ENCODE measurements at places on chromosomes 2 and 18.

DNA sequence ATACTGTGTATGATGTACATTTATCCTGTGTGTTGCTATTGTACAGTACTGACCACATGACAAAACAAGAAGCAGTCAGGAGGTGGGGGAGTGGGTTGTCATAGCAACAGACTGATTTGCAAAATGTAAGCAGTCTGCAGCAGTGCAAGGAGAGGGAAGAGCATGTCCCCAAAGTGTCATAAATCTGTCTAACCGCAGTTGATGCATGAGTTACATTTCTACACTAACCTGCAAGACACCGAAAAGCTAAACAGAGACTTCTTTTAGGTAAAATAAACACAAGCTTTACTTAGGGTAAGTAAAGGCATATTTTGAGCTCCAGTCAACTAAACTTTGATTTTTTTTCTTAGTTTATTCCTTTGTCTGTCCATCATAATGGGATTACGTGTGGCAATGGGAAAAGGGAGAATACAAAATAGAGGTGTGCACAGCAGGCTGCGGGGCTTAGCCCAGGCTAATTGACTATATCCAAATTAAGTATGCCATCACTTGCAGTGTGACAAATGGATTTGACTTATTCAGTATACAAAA, 134.5 kb downstream of the MEIS1 start:
- no peak for DNase-seq

GRCh38 chr18:59040770-59041148, 98.9 kb upstream of the SEC11C start:
- no peak for DNase-seq

GRCh38 chr2:130791617-130791939, 36.2 kb downstream of the AMER3 start:
- no peak for DNase-seq

GRCh38 chr2:240906141-240906910, at the start of gene CROCC2:
TSS of gene CROCC2 (plus strand) at chr2:240906336. CDS start at chr2:240906514, 178 bp downstream.
- DNase-seq, result no peak

GRCh38 chr2:186255823-186256222, 230.2 kb upstream of the ZC3H15 start:
- no peak for DNase-seq

DNA sequence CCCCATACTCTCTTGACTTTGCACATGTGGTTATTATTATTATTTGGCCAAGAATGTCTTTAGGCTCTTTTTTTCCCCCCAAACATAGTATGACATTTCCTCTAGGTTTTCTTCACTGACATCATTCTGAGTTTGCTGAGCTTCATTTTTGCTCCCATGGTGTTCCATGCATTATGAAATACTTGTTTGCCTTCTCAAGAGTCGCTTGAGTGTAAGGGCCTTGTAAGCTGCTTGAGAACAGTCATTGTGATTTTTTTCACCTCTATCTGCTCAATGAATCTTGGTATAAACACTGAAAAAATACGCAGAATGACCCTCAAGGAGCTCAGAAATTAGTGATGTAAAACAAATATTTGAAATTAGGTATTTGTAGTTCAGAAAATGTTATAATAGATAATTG, 688.9 kb downstream of the CNTNAP5 start:
- DNase-seq, result no peak

DNA sequence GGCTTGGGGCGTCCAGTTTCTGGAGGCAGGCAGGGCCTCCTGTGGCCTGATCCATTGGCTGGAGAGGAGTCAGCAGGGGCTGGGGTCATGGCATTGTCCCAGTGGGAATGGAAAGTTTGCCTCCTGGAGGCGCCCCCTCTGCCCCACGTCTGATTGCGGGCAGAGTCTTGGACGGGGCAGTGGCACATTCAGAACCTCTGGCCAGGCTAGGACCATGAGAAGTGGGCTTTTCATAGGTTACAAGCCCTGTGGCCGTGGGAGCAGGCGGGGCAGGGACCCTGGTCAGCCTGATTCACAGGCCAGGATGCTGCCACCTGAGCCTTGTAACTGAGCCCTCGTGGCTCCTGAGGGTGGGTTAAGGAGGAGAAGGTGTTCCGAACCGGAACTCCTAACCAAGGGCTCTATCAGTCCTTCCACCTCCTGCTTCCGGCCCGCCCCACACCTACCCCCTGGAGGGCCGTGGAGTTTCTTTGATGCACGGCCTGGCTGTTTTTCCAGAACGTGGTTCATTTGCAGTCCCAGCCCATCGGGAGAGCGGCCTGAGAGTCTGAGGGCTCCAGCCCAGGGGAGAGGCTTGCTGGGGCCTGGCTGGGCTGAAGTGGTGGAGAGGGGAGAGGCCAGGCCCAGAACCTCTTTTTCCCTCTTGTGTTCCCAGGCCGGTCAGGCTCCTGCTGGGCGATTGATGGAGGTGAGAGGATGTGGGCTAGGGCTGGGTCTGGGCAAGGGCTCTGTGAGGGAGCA, 43.9 kb upstream of the PLB1 start:
- no peak for DNase-seq

DNA sequence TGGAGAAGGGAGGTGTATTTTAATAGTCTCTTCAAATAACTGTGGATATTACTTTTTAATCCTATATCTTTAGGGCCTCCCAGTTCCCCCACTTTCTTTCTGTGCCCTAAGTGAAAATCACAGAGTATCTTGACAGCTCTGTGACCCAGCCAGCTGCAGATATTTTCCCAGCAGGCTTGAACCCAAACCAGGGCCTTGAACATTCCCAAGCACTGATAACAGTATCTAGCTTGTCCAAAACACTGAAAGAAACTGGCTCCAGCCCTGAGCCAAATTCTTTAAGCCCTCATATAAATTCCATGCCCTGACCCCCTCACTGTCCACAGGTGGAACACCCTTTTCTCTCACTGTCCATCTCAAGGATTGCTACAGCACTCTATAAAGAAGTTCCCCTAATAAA, 388.1 kb upstream of the CHAC2 start:
- no peak for DNase-seq

GRCh38 chr2:225598897-225599296, 199.4 kb downstream of the NYAP2 start:
- no peak for DNase-seq

DNA sequence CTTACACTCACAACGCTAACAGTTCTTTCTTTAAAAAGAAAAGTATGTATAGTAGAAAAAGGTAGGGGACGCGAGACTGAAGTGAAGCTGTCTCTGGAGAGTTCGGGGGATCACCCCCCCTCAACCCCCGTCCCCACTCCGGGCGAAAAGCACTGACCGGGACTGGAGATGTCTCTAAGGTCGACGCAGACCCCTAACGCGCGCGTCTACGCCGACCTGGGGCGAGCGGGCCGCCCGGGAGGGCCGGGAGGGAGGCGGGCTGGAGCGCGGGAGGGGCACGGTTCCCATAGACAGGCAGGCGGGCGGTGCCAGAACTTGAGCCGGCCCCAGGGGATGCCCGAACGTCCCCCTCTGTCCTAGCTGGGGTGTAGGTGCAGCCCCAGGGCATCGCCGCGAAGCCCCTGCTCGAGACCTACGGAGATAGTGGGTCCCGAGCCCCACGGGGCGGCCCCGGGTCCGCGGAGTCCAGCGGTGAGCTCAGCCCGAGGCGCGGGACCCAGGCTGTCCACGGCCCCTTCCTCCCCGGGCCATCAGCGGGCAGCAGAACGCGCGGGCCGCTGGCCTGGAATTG, 82.2 kb downstream of the CHRNA1 start:
- DNase-seq, result no peak

- DNase-seq, result peak; percentile 67
These were observed at the start of gene HNMT for GRCh38 chr2:137964066-137964858. TSS of gene HNMT (plus strand) at chr2:137964473. CDS start at chr2:137964492, 19 bp downstream.

GRCh38 chr2:55109219-55109891, 59.1 kb upstream of the RTN4 start:
- DNase-seq, result no peak

- no peak for DNase-seq
These were observed 143.0 kb downstream of the TANC1 start for GRCh38 chr2:159111346-159111927.

DNA sequence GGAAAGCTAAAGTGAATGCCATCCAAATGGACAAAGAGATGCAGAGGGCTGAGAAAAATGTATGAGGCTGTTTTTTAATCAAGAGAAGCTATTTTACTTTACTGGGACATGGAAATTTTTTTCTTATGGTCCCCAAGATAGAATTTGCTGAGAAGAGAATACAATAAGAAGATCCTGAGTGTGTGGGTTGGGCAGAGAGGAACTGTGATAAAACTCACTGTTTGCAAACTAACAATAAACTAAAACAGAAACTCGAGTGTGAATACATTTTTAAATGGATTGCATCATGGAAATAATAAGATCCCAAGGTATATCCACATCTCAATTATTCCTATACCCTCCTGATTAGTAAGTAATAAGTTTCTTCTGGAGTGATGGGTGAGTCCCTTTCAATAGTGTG, 4.4 kb downstream of the NEB start:
- DNase-seq, result no peak

GRCh38 chr2:7861910-7862702, 819.8 kb upstream of the ID2 start:
- no peak for DNase-seq

DNA sequence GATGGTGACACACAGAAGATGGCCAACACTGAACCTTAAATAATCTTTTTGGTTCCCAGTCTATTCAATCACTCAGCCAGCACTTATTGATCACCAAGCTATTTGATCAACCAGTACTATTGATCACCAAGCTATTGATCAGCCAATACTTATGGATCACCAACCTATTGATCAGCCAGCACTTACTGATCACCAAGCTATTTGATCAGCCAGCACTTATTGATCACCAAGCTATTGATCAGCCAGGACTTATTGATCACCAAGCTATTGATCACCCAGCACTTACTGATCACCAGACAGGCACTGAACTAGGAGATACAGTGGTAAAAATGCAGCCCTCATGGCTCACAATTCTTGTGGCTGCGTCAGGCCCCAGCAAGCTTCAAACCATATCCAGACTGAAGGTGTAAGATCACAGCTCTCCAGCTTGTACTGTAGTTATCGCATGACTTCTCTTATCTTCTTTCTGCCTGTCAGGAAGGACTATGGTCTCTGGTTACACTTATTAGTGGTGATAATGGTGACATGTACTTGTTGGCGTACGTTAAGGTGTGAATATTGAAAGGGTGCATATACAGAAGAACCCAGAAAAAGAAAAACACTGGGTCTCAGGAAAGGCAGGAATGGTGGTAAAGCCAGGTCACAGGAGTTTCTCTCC, 18.4 kb upstream of the B3GNT2 start:
- no peak for DNase-seq

DNA sequence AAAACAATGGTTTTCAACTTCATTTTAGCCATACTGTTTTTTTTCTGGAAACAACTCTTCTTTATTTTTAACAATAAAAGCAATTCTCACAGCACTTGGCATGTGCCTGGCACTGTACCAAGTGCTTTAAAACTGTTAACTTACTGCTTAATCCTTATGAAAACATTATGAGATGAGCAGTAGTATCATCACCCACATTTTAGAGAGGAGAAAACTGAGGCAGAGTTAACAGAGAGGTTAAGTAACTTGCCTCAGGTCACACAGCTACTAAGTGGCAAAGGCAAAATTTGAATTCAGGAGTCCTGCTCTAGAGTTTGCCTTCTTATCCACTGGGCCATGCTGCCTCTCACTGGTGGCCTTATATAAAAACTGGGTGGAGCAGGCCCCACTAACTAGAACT, 23.2 kb downstream of the CTIF start:
- DNase-seq, result no peak

DNA sequence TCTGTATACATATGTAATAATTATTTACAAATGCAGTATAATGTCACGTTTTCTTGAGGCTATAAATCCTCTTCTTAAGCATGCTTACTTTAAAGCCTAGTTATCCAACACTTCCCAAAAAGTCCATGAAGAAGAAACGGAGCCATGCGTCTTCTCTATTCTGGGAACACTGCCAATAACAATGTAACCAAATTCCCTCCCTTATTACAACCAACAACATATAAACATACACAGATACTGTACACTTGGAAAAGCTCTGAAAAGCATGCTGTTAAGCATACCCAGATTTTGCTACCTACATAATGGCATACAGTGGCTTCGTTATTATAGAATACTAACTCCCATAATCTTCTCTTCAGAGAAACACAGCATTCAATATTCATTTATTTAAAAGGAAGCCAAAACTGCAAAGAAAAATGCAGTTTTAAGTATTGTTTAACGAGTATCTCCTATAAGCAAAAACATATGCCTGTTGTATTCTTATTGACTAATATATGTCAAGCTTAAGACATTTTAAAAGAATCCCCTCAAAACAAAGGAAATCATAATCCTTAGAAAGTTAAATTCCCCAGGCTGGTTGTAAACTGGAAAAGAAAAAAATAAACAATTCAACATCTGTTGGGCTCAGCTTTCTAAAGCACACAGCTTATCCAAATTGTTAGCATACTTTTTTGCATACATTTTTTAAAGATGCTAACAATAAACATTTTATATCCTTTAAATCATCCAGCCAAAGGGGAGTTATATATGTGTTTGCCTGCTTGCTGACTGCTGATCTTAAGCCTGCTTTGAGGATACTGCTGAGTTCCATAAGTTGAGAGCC, 83.4 kb downstream of the SLC25A12 start:
- DNase-seq, result no peak

- no peak for DNase-seq
These were observed 73.7 kb upstream of the TPO start for GRCh38 chr2:1339388-1340140.

- no peak for DNase-seq
These were observed 50.4 kb upstream of the EPAS1 start for GRCh38 chr2:46246790-46247189.

DNA sequence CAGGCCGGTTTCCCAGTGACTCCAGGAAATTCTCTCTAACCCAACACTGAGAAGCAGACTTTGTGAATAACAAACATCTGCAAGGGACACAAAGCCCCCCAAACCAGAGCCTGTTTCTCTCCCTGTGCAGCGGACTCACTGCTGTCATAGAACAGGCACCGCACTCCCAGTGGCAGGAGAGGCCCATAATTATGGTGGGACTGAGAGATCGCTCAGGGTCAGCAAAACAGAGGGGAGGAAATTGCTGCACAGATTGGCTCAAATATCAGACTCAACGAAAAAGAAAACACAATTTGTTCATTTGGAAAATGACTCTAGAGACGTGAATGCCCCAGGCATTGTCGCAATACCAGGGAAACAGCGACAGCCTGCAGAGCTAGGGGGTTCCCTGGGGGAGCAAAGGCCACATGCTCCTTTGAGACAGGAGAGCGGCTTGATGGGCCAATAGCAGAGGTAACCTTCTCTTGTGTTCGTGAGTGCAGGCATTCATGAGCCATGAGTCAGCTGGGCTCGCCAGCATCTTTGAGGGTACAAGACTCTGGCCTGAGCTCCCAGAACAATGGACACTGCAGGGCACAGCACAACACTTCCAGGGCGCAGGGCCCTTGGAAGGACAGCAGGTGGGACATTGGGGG, 143.3 kb upstream of the KLHL29 start:
- no peak for DNase-seq

DNA sequence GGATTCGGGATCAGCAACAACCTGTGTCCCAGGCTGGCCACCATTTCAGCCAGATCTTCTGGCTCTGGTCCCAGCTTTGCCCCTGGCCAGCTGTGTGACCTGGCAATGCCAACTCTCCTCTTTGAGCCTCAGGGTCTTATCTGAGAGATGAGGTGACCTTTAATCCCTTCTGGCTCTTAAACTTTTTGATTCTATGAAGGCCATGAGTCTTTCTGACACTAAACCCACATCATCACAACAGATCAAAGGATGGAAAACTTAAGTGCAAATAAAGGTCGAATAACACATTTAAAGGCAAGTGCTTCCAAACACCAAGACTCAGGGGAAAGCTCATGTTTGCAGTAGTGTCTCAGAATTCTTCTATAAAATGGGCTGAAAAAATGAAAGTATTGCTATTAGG, 491.8 kb upstream of the NRP2 start:
- DNase-seq, result no peak

GRCh38 chr2:1788478-1788959, 44.2 kb upstream of the PXDN start:
- no peak for DNase-seq
